CD4-positive, alpha-beta T cell treated with Interferon alpha-2 for 1 hour (primary cell): ENCODE measurements at places on chromosomes 3 and 15.

DNA sequence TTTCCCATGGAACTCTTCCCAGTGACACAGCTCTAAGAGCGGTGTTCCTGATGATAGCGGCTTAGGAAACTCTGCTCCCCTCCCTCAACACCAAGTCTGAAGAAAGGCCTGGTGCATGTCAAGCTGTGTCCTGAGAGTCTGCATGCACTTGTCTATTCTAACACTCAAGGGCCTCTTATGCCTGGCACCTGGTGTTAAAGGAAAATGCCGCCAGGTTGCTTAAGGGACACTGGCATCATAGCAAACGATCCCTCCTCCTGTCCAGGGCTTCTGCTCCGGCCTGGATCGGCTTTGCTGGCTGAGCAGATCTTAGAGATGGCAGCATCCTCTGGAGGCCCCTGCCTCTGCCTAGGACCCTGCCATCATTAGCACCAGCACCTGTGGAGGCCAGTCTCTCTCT lies 121.7 kb downstream of the MEGF11 start:
- no peak for DNase-seq

- DNase-seq: no peak
Observed at GRCh38 chr3:28125342-28125741, 116.1 kb upstream of the CMC1 start.

DNA sequence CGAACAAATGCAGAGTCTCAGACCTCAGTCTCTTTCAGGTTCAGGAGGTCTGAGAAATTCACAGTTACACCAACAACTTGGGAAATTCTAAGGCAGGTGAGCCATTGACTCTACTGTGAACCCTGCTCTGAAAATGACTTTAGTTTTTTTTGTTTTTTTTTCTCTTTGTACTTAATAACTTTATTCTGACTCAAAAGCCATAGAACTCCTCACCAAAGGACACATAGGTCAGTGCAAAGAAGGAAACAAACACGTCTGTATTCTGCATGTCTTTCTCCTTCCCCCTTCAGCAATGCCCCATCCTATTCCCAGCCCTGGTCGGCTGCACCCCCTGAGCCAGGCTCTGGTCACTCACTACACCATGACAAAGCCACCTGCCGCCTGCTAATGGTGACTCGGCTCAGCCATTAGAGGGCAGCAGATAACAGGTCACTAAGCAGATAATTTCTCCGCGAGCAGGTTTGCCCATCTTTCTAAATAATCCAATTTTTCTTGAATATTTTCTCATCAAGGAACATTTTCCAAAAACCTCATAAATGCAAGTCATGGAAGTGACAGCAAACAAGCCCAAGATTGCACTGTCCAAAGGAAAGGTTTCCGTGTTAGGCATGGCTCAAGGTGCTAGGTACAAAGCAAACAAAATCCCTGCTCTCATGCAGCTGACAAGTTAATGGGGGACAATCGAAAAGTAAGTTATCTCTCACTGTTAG lies 37.7 kb downstream of the TM4SF4 start:
- peak; percentile 30 for DNase-seq

DNA sequence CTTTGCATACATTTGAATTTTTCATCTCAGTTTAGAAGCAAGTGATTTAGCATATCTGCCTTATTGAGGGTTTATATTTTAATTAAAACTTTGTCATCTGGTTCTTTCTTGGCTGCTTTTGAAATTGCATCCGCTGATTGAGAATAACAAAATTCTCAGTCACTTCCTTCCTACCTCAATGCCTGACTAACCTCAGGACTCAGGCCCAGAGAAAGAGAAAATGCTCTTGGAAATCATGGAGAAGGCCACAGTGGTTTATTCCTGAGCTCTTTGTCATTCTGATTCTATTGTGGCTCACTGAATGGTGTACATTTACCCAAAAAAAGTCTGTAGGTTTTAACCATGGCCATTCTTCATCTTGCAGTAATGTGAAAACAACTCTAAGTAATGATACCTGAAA lies 533.9 kb downstream of the TBL1XR1 start:
- no peak for DNase-seq

DNA sequence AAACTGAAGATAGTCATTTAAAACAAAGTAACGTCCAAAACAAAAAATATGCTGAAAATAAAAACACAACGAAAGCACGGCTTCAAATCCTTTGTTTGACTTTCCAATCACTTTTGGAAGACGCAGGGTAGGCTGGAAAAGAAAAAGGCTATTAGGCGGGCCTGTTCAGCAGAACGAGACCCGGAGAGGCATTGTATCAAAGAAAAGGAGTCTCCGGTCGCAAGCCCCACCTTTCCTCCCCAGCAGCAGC lies 691 bp downstream of the SENP7 start:
- DNase-seq: no peak

DNA sequence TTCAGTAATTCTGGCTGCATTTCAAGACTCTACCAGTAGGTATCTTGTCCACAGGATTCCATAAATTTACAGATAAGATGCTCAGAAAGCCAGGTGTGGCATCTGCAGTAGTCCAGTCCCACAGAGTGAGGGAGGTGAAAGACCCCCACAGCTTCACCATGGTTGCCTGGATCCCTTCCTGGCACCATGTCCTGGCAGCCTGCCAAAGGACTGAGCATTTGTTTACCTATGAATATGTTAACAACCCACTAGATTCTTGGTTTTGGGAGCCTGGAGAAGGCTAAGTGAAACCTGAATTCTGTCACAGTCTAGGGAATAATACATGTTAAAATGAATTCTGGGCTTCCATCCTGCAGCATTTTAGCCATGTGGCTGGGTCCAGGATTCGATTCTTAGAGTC lies 14.9 kb downstream of the CHST2 start:
- no peak for DNase-seq

DNA sequence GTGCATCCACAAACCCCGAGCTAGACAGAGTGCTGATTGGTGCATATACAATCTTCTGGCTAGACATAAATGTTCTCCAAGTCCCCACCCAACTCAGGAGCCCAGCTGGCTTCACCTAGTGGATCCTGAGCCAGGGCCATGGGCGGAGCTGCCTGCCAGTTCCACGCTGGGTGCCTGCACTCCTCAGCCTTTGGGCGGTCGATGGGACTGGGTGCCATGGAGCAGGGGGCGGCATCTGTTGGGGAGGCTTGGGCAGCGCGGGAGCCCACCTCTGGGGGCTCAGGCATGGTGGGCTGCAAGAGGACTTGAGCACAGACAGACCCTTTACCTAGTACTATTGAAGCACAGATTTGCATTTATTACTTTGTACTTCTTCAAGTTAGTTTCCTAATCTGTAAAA lies 57.5 kb downstream of the ZPLD1 start:
- no peak for DNase-seq

GRCh38 chr3:67018105-67018788 lies 20.1 kb downstream of the KBTBD8 start:
- DNase-seq: no peak

DNA sequence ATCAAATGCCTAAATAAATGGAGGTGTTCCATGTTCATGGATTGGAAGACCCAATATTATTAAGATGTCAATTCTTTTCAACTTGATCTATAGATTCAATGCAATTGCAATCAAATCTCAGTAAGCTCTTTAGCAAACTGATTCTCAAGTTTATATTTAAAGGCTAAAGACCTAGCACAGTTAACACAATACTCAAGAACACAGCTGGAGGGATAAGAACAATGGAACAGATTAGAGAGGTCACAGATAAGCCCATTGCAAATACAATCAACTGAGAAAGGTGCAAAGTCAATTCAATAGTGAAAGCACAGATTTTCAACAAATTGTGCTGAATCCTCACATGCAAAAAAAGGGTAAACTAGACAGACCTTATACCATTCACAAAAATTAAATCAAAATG lies 198.9 kb downstream of the P3H2 start:
- DNase-seq: no peak

- DNase-seq: no peak
Observed at GRCh38 chr3:84727616-84728015, 231.2 kb upstream of the CADM2 start.

DNA sequence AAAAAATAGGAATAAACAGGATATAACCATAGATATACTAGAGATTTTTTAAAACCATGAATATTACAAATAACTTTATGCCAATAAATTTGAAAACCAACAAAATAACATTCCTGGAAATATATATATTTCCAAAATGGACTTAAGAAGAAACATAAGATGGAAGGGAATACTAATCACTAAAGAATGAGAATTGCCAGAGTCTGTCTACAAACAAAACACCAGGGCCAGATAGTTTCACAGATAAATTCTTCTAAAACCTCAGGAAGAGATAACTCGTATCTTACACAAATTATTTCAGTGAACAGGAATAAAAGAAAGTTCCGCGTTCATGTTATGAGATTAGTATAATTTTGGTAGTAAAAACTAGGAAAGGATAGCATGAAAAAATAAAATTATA lies 107.3 kb downstream of the HERC1 start:
- DNase-seq: no peak

- peak; percentile 90 for DNase-seq
Observed at GRCh38 chr3:128804017-128804810, 75.2 kb upstream of the ACAD9 start.

DNA sequence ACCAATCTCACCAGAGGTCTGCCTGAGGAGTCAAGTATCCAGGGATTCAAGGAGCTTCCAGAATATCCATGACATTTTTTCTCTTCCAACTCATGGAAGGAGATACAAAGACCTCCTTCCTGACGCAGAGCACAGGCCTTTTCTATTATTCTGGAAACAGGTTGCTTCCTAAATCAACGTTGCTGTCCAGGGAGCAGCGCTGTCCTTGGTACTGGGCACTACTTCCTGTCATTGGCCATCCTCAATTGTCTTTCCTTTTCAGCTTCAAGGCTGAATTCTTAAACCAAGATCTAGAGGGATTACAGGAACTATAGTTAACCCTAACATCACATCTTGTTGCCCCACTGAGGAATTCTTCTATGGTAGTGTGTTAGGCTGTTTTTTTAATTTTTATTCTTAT lies 50.4 kb upstream of the TBC1D21 start:
- no peak for DNase-seq

DNA sequence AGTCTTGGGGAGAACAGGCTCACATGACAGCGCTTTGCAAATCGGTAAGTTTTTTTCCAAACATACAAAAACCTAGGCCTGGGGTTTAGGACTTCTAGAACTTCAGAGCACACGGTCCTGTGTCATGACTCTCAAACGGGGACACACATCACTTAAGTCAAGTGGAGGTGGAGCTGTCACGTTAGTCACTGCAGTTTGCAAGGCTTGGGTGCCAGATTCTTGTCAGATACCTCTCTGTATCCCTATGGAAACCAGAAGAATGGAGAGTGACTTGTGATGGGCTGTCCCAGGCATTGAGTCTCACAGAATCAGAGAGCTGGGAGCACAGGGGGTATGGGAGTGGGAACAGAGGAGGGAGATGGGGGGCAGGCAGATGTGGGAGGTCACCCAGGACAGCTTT lies 64.8 kb downstream of the DUT start:
- DNase-seq: no peak

- DNase-seq: no peak
Observed at GRCh38 chr3:142613491-142613890, 17.3 kb downstream of the PLS1 start.

DNA sequence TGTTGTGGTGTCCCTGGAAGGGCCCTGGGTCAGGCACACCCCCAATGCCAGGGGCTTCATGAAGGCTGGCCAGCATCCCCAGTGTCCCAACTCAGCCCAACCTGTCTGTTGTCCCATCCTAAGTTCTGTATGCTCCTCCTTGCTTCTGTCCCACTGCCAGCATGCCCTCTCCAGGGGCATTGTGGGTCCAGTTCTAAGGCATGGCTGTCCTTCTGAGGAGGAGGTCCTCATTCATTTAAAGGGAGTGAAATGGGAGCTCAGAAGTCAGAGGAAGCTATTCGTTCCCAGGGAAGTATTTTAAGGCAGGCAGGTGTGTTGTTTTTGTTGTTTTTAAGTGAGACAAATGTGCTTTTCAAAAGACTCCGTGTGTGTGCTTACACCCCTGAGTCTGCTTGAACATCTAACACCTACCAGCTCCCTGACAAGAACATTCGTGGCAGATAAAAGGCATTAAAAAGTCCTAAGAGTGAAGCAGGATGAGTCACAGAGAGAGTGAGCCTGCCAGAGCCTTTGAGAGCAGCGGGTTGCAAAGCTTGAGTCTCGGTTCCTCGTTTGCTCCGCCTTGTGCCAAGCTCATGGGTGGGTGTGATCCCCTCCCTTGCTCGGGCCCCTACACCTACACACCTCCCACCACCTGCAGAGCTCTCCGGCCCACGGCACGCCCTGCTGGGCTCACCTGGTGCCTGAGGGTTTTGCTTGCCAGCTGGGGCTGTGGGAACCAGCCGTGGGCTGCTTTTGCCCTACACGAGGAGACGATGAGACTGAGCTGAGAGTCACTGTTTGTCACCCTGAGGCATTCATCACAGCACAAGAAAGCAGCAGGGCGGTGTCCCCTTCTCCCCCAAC lies 183.4 kb upstream of the TOPAZ1 start:
- DNase-seq: peak; percentile 62

- DNase-seq: no peak
Observed at GRCh38 chr3:29070959-29071634, 209.8 kb upstream of the RBMS3 start.

DNA sequence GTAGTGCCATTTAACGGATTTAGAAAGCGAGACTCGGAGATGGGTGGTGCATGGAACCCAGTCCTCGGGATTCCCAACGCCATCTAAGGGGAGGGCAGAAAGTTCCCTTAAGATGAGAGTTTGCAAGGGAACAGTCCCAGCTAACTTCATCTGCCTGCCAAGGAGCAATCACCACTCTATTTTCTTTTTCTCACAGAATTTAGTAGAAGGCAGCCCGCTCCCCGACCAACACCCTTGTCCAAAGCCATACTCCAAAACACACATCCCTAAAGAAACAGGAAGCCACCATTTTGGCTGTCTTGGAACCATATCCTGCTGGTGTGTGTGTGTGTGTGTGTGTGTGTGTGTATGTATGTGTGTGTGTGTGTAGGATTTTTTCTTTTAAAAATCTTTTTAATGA lies 7.1 kb upstream of the FGD5 start:
- no peak for DNase-seq

DNA sequence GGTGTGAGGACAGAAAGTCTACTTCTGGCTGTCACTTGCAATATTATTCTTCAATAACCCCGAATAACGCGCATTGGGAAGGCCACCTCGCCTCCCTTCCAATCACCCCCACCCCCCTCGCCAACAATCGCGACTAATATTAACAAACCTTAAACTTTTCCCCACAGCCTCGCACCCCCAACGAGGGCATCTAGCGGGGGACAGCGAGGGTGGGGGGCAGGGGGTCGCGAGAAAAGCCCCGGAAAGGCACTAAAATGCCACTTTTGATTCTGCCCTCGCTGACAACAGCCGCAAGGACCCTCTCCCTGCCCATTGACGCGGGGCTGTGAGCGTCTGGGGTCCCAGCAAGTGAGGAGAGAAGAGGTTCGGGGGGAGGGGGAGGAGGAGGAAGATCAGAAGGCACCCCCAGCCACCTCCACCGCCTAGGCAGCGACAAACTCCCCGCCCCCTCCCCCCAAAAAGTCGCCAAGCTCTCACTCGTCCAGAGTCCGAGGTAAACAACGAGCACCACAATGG lies 868 bp downstream of the SATB1 start:
- no peak for DNase-seq

- no peak for DNase-seq
Observed at GRCh38 chr15:26128611-26129140, 265.5 kb upstream of the ATP10A start.
